Activated CD8-positive, alpha-beta memory T cell treated with anti-CD3 and anti-CD28 coated beads for 24 hours (primary cell): ENCODE measurements at places on chromosomes 7 and 10.
A peak's percentile ranks its signal among the peaks of the same experiment; 100 is the strongest.

- DNase-seq, result no peak
Measured at GRCh38 chr7:95723583-95724180, 48.7 kb upstream of the DYNC1I1 start.

GRCh38 chr7:123275036-123275753, 75.4 kb upstream of the SLC13A1 start:
- no peak for DNase-seq

GRCh38 chr7:99003419-99003818, 125.1 kb downstream of the TRRAP start:
- DNase-seq, result peak; percentile 44

GRCh38 chr10:133251388-133252222, 13.9 kb downstream of the VENTX start:
- no peak for DNase-seq

GRCh38 chr7:21639206-21639868, 96.5 kb downstream of the DNAH11 start:
- no peak for DNase-seq

DNA sequence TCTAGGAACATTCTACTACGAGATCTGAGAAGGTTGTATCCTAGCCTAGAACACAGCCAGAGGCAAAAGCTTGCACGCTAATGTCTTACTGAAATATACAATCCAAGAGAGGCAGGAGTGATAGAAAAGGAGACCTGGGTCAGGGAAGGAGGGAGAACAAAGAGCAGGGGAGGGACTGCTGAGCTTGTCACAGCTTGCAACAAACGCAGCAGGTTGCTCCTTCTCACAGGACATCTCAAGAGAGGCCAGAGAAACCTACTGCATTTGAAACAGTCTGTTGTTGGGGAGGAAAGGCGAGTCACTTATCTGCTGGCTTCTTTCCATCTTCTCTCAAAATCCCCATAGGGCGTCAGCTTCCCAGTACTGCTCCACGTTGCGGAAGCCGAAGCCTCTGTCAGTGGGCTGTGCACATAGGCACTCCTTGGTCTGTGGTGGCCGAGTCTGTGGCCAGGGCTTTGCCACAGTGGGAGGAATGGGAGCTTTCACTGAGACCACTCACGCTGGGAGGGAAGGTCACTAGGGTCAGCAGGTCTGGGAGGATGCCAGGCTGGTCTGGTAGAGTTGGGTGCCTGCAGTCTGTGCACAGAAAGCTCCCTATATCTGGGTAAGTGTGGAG, 25.8 kb upstream of the GPNMB start:
- DNase-seq, result no peak

DNA sequence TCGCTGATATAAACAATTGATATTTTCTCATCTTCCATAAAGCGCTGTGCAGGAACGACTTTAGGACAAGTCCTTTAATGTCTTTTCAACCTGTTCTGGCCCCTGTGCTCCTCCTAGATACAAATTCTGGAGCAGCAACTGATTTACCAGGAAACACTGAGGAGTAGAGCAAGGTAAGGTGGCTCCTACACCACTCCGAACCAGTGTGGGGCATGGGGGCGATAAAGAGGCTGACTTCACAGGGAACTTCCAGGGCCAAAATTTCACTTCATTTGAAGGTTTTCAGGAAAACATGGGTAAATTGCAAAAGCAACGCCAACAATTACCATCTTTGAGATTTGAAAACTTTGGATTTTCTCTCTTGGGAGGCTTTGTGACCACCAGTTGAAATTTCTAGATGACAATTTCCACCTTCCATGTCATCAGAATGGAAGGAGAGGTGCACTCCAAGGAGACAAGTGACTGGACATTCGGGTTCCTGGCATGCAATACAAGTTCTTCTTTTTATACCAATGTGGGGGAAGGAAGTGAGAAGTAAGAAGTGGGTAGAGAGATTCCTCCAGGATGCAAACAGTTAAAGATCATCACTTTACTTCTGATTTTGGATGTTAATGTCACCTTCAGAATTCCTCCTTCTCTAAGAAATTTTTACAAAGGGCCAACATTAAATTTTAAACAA, 118.5 kb downstream of the FAM107B start:
- DNase-seq, result no peak

DNA sequence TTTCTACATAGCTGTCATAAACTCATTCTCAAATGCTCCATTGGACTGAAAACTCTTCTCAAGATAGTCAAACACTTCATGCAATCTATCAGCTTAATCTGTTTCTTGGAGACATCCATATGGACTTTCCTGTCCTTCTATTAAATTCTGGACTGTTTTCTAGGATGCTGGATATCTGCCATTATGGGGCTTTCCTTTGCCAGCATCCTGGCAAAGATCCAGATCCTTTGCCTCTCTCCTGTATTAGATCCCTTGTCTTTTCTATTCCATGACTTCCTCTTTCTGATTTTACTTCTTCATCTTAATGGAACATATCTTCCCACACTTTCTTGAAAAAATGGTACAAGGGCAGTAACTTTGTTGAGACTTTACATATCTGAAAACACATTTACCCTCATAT, 35.9 kb upstream of the SKAP2 start:
- no peak for DNase-seq

DNA sequence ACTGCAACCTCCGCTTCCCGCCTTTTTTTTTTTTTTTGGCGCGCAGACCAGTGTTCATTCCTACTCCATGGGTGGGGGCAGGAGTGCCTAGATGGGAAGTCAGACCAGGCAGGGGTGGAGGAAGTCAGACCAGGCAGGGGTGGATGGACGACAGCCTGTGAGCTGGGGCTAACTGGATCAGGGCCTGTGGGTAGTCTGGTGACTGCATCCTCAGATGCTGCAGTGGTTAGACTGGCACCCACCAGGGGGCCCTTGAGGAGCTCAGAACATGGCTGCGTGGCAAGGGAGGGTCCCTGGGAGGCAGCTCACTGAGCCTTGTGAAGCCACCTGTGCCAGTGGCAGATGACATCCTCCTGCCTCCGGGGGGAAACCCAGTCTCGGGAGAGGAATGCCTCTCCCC, 35.1 kb downstream of the RCC1L start:
- no peak for DNase-seq

- DNase-seq, result no peak
Measured at GRCh38 chr10:100656454-100656853, 88.9 kb upstream of the PAX2 start.

GRCh38 chr7:15801041-15801440, 114.6 kb upstream of the MEOX2 start:
- DNase-seq, result no peak

DNA sequence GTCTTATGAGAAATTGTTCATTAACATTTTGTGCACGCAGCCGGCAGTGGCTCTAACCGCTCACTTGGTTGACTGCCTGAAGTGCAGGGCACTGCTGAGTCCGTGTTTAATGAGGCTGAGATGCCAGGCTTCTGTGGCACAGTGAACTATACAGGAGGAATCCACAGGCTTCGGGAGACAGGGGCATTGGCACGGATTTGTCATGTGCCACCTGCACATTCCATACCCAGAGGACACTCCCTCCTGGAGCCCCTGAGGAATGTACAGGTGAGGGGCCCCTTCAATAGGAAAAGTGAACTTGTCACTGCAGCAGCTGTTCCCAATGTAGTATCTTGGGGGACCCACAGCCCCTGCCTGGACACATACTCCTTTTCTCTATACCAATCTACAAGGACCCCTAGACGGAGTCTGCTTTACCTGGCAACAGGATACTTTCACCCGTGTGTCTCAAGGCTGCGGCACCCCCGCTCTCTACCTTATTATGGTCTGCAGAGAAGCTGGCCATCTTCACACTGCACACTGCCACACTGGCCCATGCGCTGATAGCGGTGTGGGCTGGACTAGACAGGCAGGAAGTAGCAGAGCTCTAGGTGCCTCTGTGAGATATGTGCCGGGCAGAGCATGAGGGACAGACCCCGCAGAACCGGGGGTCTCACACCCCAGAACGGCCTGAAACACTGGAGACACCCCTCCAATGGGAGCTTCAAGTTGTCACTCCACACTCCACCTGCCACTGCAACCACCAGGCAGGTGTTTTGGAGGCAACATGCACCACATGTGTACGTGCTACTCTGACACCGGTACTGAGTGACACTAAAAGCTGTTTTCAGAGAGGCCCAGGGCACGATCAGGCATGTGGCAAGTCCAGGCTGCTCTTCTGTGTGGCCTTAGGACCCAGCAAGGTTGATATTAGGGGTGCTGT, 71.4 kb upstream of the RHEB start:
- DNase-seq, result peak; percentile 44
